ENCODE measurements at places on chromosomes 3 and 15.

- DNase-seq: no peak
Observed at GRCh38 chr3:31170932-31171670, 276.6 kb upstream of the GADL1 start.

DNA sequence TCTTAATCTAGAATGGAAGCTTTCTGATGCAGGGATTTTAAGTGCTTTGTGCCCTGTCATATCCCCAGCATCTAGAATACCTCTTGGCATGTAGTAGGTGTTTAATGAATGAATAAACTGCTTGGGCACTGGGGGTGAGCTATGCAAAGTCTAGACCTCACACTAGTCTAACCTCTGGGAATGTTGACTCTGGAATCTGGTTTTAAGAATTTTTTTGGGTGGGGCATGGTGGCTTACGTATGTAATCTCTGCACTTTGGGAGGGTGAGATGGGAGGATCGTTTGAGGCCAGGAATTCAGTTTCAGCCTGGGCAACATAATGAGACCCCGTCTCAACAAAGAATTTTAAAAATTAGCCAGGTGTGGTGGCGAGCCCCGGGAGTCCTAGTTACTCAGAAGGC is 146.3 kb upstream of the RGMA start:
- no peak for DNase-seq

DNA sequence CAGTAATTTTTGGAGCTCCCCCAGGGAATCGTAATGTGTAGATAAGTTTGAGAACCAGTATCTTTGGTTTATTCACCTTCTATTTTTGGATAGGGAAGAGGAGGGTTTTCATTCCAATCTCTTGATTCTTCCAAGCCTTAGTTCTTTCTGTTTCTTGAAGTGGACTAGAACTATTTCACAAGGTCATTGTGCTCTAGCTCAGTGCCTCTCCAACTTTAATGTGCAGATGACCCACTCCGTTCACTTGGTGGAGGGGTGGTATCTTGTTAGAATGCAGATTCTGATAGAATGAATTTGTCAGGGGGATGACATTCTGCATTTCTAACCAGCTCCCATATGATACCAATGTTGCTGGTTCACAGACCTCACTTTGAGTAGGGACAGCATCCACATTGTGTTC is 35.5 kb downstream of the COLQ start:
- no peak for DNase-seq

- DNase-seq: no peak
Observed at GRCh38 chr3:131193641-131194238, 167.1 kb downstream of the NEK11 start.

GRCh38 chr3:150248116-150248887 is 159.8 kb upstream of the TSC22D2 start:
- no peak for DNase-seq

- no peak for DNase-seq
Observed at GRCh38 chr3:88433568-88433967, 283.8 kb downstream of the C3orf38 start.

- no peak for DNase-seq
Observed at GRCh38 chr15:89551550-89551949, 23.7 kb upstream of the TICRR start.

- no peak for DNase-seq
Observed at GRCh38 chr15:80315289-80315987, 63.4 kb upstream of the CTXND1 start.

GRCh38 chr3:149442851-149443544 is 31.5 kb upstream of the TM4SF4 start:
- no peak for DNase-seq

GRCh38 chr3:45966950-45967640 is 23.8 kb downstream of the CXCR6 start:
- DNase-seq: no peak

DNA sequence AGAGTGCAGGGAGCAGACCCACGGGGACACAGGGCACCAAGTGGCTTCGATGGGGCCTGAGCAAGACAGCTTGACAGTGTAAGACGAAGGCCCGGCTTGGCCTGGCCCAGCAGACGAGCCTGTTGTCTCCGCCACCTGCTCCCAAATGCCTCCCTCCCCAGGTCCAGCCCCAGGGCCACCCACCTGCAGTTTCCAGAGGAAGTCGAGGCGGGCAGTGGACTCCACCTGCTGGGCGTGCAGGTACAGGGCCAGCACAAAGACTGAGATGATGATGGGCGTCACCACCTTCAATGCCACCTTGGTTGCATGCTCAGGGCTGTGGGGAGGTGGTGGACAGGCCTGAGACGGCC is 94.1 kb downstream of the SEC22A start:
- DNase-seq: no peak
